ENCODE measurements at places on chromosomes 7 and 10.

DNA sequence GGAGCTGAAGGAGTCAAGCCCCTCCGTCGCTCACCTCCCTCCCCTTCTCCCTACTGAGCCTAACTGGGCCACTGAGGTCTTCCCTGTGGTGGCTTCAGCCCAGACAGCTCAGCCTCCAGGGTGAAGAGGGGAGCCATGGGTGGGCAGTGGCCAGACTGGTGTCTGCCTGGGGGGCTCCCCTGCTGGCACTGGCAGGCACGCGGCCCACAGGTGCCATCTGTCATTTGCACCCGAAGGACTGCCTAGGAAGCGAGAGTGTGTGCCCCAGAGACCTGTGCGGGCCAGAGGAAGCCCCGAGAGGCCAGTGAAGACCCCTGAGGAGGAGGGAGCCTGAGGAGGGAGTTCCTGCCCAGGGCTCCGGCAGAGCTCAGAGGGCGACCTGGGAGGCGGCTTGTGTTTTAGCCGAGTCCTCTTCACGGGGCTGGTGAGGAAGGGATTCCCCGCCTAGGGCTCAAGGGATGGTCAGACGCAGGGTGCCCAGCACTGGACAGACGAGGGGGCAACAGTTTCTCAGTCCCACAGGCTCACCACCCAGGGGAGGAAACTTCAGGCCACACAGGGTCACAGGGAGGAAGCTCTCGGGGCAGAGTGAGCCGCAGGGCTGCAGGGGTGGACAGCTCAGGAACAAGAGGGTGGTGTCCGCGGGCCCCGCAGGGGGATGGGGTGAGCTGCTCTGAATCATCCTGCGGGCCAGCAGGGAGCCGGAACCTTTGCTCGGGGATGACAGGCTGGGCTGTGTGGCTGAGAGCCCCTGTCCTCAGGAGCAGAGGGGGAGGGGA is 76.2 kb upstream of the PPP2R2D start:
- no peak for DNase-seq

DNA sequence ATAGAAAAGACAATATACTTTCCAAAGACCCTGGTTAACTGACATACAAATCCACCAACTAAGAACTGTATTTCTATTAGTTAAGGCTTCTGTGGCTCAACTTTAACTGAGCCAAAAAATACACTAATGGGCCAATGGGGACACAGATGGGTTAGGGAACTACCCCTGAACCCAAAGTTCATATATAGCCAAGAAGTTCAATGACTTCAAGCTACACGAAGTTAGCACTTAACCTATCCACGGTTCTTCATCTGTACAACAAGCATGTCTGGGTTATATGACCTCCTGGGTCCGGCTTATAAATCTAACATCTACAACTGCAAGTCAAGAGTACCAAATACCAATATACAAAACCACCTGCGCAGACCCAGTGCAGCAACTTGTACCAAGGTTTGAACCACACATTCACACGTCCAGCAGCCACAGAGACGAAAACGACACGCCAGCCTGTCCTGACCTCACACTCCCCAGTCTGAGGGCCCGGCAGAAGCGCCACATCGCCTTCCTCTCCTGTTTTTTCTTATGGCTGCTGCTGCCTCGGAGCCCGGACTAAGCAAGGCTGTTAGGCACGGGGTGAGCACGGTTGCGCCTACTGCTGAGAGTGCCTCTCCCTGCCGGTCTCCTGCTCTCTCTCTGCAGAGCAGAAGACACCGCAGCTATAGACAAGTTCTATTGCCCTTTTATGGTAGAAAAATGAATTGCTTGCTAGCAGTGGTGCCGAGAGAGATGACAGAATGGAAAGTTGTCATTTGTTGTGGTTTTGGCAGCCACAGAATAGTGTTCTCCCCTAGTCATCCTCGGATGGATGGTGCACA is 86.3 kb downstream of the RNF216 start:
- no peak for DNase-seq

- DNase-seq, result no peak
Observed at GRCh38 chr10:61902445-61903220, 1.1 kb downstream of the ARID5B start.

GRCh38 chr7:117809958-117810357 is 63.3 kb downstream of the CTTNBP2 start:
- DNase-seq, result no peak

- DNase-seq, result no peak
Observed at GRCh38 chr7:40742270-40742669, 607.5 kb downstream of the SUGCT start.

GRCh38 chr7:41731493-41732435 is 28.9 kb upstream of the INHBA start:
- no peak for DNase-seq

DNA sequence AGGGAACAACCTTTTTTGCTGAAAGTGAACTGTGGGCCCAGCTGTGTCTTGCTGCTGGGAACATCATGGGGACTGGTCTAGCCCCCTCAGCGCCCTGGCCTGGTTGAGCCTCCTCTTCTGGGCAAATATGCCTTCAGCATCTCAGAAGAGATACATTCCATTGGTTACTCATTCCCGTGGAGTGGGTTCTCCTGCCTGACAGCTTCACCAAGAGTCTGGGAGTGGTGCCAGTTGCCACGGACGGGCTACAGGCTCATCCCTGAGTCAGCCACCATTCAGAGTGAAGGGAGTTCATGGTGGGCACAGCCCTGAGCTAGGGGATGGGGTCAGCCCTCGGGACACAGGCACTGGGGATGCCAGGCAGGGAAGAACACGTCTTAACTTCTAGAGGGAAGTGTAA is 81.9 kb downstream of the RAMP3 start:
- DNase-seq, result no peak

GRCh38 chr7:138926241-138926612 is 55.0 kb downstream of the KIAA1549 start:
- DNase-seq, result no peak

- no peak for DNase-seq
Observed at GRCh38 chr10:69880301-69881081, 78.8 kb downstream of the COL13A1 start.

Measured in HuH-7.5 (cell line).